ENCODE measurements at places on chromosomes 11 and 22. TPM values are rescaled to one million over a fixed set of nuclear protein-coding genes. Genes with fewer than 3 reads are reported as not detected.

The OR8D1 gene
- under 0.01 TPM for total RNA-seq

The DLG2 gene
- total RNA-seq = 1.6 TPM

The TBX1 gene
- total RNA-seq = not detected

The SCGB1D2 gene
- total RNA-seq = not detected

The SPDYC gene
- not detected for total RNA-seq

The DCUN1D5 gene
- total RNA-seq = 23.1 TPM

The CRYBB3 gene
- total RNA-seq = not detected

The DCHS1 gene
- 3.8 TPM for total RNA-seq

The OR2D2 gene
- 0.10 TPM for total RNA-seq

The CRYAB gene
- total RNA-seq = not detected

The SNX32 gene
- not detected for total RNA-seq

The SBF1 gene
- 63.4 TPM for total RNA-seq

The USP2 gene
- under 0.01 TPM for total RNA-seq

The P2RY2 gene
- total RNA-seq = 2.4 TPM

The LDHAL6A gene
- 0.10 TPM for total RNA-seq

The PRR5L gene
- total RNA-seq = 19.5 TPM

The CENPM gene
- 11.9 TPM for total RNA-seq

The NLRP14 gene
- total RNA-seq = under 0.01 TPM

The GLB1L3 gene
- total RNA-seq = 0.52 TPM

The CD59 gene
- 14.9 TPM for total RNA-seq

Data from mononuclear cell (primary cell).